ENCODE measurements at places on chromosomes 3 and 15.
A peak's percentile ranks its signal among the peaks of the same experiment; 100 is the strongest.

DNA sequence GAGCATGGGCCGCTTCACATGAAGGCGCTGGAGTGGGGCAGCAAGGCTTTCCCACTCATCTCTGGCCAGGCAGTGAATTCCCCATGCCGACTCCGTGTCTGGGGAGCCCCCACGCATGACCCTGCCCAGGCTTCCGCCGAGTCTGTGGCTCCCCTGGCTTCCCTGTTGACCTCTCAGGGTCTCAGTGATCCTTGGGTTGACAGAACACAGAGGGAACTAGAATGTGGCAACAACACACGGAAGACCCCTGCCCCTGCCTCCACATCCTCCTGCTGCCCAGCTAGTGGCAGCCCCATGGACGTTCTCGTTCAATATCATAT, 61.3 kb downstream of the ATP2B2 start:
- DNase-seq = no peak

GRCh38 chr15:85139391-85139790, 157.7 kb downstream of the PDE8A start:
- DNase-seq = no peak

DNA sequence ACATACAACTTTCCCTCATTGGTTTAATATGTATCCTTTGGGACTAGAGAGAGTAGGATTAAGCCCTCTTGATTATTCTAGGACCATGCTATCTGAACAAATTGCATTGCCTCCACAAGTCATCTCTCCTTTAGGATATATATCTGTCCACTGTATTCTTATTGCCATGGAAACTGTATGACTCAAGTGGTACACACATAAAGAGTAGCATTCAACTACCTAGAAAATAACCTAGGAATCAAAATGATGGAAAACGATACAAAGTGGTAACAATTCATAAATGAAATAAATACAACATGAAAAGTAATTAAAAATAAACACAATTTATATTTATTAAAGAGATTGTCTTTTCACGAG, 212.1 kb upstream of the P2RY1 start:
- no peak for DNase-seq

GRCh38 chr3:38030126-38031021, 932 bp upstream of the PLCD1 start:
- DNase-seq = no peak

DNA sequence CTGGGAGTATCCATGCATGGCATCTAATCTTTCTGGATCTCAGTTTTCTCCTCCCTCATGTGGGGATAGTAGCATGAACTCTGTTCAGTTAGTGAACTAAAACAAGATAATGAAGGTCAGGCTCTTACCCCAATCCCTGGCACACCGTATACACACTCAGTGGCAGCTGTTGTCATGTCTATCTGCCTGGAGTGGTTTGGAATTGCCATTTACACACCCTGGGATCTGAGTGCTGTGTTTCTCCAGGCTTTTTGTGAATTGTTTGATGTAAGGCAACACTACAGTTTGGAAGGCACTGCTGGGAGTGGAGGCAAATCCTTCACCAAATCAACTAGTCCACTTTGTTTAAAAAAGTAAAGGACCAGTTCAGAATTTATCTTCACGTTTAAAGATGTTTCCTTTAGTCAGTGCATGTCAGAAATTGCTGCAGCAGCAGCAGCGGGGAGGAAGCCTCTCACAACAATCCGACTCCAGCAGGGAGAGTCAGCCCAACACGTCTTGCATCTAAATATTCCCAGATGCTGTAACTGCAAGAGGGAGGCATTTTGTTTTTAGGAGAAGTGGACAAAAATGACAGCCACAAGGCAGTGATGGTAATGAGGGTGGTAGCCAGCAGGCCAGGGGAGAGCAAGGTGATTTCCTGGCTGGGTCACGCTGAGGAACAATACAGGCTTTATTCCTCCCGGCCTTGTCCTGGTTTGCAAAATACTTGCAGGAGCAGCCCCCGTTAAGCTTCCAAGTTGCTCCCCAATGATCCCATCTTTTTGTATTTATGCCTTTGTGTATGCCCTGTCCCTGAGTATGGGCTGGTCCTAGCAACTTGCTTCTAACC, 128.5 kb upstream of the LRIG1 start:
- DNase-seq = no peak

DNA sequence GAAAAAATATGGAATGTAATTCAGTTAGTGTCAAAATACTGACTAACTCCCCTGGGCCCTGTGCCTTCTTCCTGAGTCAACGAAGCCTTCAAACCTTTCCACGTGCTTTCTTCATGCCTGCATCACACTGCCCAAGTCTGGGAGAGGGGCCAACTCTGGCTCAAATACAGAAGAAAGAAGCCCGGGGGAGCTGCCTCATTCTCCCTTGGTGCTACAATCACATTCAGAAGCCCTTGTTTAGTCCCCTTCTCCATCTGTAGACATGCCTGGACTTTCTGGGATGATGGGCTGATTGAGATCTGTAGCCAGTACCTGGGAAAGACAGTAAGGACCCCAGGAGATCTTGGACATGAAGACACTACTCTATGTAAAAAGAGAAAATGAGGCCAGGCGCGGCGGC, 77.8 kb upstream of the GSK3B start:
- no peak for DNase-seq

- peak; percentile 29 for DNase-seq
Measured at GRCh38 chr15:64009798-64010261, 36.5 kb downstream of the DAPK2 start.

- DNase-seq = no peak
Measured at GRCh38 chr15:27025481-27025966, 54.5 kb downstream of the GABRG3 start.

DNA sequence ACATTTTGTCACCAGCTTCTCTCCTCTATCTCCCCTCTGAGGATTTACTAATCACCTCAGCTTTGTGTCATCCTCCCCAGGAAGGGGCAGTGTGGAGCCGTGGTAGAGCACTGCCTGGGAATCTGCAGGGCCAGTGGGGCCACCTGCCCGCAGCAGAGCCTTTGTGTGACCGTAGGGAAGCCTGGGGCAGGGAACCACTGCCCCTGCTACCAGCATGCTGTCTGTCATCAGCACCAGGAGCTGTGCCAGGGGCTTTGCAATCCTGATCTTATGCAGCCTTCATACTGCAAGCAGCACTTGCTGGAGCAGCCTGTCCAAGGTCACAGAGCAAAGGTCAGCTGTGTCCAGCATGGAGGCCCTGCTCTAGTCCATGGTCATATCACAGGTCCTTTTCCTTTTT, 170.2 kb upstream of the IL12A start:
- DNase-seq = no peak

GRCh38 chr3:64399205-64399800, 174.0 kb upstream of the PRICKLE2 start:
- DNase-seq = no peak

- DNase-seq = no peak
Measured at GRCh38 chr3:71651625-71652024, 68.1 kb upstream of the FOXP1 start.

DNA sequence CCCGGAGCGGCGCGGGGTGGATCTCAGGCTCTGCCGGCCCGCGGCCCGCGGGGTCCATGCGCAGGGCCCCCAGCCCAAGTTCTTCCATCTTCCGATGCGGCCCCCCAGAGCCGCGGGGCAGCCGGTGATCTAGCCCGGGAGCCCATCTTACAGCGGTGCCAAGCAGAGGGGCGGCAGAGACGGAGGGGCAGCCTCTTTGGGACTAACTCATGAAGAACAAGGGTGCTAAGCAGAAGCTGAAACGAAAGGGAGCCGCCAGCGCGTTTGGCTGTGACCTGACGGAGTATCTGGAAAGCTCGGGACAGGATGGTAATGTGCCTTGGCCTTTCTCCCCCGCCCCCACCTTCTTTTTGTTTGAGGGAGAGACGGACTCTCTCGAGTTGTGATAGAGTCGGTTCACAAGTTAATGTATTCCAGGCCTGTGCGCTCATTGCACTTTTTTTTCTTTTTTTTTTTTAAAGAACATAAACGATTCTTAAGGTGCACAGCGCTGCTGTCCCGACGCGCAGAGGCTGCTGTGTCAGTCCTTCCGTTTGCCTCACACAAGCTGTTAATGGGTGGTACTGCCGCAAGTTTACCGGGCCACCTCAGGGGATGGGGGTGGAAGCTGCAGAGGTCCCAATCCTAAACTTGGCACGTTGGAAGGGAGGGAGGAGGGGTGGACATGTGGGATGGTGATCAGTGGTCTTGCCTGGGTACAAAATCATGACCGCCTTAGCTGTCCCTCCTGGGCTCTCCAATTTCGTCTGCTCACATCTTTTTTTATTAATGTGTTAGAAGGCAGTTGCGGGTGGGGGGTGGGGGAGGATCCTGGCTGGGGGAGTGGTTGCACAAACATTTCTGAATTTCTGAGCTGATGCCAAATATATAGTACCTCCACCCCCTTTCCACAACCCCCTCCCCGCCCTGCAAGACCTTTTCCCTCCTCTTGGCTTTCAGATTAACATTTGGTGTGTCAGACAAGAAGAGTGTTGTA, 801 bp downstream of the ARHGAP31 start:
- DNase-seq = peak; percentile 32

GRCh38 chr3:194577986-194578905, 55.0 kb downstream of the TMEM44 start:
- no peak for DNase-seq

DNA sequence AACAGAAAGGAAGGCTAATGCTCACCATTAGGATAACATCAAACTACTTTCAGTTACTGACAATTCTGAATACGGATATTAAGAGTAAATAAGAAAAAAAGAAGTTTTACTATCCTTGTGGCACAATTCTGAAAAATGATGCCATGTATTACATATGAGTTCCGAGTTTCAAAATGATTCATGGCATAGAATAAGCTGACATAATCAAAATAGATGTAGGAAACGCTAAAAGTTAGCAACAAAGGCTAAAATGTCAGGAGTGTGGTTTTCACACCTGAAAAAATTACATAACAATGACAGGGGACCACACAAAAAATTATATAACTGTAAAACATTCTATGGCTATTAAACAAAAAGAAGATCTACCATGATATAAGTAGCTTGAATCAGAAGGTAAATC, 1131.9 kb downstream of the OTOL1 start:
- no peak for DNase-seq

GRCh38 chr15:88802991-88803240, 320 bp upstream of the ACAN start:
- DNase-seq = no peak

- no peak for DNase-seq
Measured at GRCh38 chr3:89606151-89606550, 498.7 kb downstream of the EPHA3 start.

DNA sequence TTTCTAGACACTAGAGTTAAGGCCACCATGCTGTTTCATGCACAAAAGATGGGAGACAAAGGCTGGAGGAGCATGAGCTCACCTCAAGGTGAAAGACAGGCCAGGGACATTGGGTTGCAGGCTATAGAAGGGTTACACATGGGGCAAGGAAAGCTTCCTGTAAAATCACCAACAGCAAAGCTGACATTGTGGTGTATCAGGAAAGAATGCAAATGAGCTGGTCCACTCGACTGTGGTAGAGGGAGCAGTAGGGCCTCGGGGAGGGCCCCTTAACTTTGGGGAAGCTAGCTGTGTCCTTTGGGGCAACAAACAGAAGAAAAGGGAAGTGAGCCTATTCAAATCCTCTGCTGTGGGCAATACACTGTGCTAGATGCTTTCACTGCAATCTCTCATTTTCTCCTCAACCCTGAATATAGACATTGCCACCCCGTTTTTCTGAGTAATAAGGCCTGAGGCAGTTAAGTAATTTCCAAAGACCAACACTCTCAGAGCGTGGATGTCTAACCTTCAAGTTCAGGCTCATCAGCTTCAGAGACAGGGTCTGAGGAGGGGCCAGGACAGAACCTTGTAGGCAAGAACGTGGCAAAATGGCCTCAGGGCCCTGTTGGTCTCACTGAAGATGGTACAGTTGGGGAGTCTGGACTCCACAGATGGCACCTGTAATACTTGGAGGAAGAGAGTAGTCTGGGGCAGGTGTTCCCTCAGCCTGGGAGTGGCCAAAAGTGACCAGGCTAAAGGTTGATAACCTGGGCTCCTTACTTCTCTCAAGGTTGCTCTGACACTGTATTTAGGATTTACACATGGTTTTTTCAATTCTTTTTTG, 24.1 kb downstream of the CX3CR1 start:
- no peak for DNase-seq

- no peak for DNase-seq
Measured at GRCh38 chr3:104323226-104323625, 1043.5 kb upstream of the ALCAM start.

GRCh38 chr3:41115069-41115468, 84.2 kb upstream of the CTNNB1 start:
- no peak for DNase-seq

DNA sequence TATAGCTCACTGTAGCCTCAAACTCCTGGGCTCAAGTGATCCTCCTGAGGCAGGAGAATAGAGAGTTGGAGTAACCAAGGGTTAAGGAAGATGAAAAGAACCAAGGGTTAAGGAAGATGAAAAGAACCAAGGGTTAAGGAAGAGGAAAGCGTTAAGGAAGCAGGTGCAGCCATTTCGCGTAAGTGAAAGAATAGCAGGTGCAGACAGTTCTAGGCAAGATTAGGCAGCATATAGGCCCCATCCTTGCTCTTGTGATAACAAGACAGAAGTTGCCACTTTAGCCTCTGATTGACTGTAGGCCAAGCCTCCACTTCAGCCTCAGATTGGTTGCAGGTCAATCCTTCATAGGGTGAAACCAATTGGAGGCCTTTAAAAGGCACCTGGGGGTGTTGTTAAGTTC, 677.4 kb downstream of the PDCD6IP start:
- DNase-seq = no peak

DNA sequence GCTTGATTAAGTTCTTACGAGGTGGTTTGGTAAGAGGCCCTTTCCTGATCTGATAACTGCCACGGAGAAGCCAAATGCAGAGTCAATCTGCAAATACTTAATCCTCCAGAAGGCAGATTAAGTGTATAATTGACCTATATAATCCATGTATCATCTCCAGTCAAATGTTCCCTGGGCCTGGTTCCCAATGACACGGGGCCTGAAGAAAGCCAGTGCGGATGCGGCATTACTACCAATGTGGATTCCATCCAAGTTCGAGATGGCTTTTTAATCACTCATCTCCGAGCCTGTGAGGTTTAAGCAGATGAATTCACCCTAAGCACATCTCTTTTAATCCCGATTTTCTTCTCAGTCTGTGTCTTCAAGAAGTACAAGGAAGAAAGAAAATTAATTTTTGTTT, 60.0 kb upstream of the FEZF2 start:
- no peak for DNase-seq

GRCh38 chr3:69320871-69321271, 65.0 kb downstream of the FRMD4B start:
- no peak for DNase-seq

DNA sequence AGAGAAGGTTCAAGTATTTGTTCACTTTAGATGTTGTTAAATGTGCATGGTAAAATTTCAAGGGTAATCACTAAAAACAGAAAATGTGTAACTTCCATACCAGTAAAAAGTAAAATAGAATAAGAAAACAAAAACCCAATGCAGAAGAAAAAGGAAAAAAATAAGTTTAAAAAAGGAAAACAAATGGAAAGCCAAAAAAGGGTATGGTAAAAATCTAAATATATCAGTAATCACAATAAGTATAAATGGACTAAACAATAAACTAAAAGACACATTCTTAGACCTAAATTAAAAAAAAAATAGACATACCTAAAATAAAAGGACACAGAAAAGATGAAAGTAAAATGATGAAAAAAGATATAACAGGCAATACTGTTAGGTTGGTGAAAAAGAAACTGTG, 9.5 kb upstream of the CLN6 start:
- DNase-seq = no peak

- DNase-seq = no peak
Measured at GRCh38 chr3:22862111-22862510, 341.0 kb upstream of the UBE2E2 start.

GRCh38 chr3:190012314-190012782, 108.3 kb downstream of the P3H2 start:
- no peak for DNase-seq

- DNase-seq = no peak
Measured at GRCh38 chr3:49873623-49874022, 3.9 kb upstream of the CAMKV start.
